Fibroblast of upper back skin (primary cell): ENCODE measurements at places on chromosomes 11 and 22.

DNA sequence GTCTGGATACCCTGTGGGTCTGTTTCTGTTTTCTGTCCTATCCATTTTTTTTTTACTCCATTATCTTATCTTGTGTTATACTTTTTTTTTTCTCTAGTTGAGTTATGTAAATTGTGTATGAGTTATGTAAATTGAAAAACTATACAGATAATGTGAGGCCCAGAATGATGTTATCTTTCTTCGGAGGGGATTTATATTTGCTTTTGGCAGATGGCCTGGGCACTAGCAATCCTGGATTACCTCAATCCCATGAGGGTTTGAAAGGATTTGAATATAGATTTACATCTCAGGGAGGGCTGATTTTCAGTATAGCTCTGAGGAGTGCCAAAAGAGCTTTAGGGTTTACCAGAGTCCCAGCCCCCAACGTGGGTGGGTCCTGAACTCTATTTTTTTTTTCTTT lies 71.0 kb downstream of the CSTPP1 start:
- peak; percentile 41 for DNase-seq

- DNase-seq: no peak
Measured at GRCh38 chr22:22546490-22546889, 12.6 kb downstream of the PRAME start.

- no peak for DNase-seq
Measured at GRCh38 chr11:116255321-116255953, 517.4 kb downstream of the BUD13 start.

- DNase-seq: no peak
Measured at GRCh38 chr22:48490500-48491411, 1336.9 kb downstream of the BRD1 start.

DNA sequence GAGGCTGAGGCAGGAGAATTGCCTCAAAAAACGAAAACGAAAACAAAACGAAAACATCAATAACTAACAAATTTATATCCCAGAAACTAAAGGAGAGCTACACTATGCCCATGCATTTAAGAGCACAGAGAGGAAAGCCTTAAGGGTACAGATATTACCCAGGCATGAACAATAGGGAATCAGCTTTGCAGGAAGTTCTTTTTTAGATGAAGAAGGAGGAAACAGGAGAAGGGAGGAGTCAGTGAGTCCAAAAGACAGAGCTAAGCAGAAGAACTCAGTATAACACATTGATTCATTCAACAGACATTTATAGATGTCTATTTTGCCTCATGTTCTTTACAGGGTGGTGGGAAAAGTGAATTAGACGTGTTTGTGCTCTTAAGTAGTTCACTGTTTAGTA lies 8.3 kb downstream of the MRPL17 start:
- no peak for DNase-seq

DNA sequence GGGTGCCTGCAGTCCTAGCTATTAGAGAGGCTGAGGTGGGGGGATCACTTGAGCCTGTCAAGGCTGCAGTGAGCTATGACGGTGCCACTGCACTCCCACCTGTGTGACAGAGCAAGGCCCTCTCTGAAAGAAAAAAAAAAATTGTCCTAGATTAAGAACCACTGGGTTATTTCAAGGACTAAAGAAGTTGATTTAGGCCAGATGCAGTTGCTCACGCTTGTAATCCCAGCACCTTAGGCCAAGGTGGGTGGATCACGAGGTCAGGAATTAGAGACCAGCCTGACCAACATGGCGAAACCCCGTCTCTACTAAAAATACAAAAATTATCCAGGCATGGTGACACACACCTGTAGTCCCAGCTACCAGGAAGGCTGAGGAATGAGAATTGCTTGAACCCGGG lies 129.0 kb downstream of the MRTFA start:
- DNase-seq: no peak

DNA sequence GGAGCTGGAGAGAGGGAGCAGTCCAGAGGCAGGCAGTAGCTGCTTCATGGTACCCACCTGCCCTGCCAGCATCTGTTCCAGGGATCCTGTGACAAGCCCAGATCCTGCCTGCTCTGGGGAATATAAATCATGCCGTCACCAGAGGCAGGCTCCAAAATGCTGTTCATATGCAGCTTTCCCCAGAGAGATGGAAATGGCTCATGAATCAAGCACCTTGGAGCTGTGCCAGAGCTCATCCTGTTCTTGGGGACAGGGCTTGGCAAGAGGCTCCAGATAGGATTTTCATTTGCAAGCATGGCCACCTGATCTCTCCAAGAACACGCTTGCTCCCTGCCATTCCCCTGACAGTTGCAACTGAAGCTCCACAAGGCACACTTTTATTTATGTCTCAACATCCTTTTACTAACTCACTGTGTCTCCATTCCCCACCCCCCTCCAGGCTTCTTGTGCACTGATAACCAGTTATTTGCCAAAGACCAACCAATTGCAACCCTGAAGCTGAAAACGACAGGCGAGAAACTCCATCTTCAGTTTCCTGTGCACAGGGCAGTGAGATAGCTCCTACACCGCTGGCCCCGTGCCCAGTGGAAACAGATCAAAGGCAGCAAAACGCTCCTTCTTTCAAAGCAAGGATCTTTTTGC lies 115.8 kb upstream of the PITPNB start:
- DNase-seq: peak; percentile 80

GRCh38 chr11:63015521-63016215 lies at the start of gene SLC22A8:
Gene SLC22A8 (minus strand): TSS chr11:63015841. CDS start chr11:63014958, 883 bp downstream.
- DNase-seq: no peak

DNA sequence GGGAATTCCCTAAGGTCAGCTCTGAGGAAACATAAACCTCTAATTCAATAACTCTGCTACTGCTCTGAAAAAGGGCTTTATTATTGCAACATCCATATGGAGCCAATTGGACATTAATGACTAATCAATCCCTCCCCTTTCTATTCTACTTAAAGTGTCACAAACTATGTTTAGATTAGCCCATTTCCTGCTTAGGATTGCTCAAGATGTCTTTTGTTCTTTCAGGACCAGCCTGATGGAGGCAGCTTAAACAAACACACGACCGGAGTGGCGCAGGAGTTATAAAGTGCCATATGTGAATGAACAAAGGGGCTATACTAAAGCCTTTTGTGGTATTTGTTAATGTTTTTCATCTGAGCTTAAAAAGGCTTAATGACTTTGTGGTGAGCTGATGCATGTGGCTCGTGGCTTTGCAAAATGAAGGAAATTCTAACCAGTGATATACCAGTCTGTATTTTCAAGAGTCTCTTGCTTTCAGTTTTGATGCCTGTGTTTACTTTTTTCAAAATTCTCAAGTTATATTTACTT lies 354.4 kb downstream of the SOX6 start:
- peak; percentile 98 for DNase-seq

- DNase-seq: peak; percentile 20
Measured at GRCh38 chr11:101915791-101916291, 481 bp downstream of the ANGPTL5 start.

GRCh38 chr11:14021738-14022137 lies 59.2 kb downstream of the SPON1 start:
- no peak for DNase-seq

DNA sequence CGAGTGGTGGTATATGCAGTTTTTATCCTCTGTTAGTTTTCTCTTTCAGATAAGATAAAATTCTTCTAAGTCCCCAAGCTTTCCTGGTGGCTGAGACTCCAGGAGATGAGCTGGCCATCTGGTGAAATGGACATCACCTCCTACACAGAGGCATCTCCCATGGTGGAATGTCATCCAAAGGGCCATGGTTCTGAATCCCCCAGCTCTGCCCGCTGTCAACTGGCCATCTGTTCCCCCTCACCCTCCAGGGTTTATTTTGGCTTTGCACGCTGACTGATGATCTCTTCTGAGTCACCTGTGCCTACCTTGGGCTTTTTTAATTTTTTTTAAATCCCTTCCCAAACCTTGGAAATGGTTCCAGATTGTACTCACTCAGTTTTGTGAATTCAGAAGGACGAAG lies 142.2 kb downstream of the HIPK3 start:
- DNase-seq: no peak

DNA sequence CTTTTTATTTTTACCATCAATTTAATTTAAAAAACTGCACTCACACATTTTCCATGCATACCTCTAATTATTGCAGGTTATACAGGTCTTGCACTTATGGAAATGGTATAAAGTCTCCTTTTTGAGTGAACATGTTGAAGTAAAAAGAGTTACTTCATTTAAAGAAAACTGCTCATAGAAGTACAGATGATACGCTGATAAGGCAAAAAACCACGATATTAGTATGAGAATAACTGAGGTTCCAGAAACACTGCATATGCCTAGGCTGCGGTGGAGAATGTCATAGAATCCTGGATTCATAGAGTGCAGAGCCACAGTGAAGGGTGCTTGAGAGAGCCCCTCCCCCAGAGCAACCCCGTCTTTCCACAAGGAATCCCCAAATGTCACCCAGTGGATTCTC lies 175.8 kb downstream of the BCR start:
- no peak for DNase-seq

- DNase-seq: no peak
Measured at GRCh38 chr11:100791103-100791502, 104.0 kb downstream of the ARHGAP42 start.

DNA sequence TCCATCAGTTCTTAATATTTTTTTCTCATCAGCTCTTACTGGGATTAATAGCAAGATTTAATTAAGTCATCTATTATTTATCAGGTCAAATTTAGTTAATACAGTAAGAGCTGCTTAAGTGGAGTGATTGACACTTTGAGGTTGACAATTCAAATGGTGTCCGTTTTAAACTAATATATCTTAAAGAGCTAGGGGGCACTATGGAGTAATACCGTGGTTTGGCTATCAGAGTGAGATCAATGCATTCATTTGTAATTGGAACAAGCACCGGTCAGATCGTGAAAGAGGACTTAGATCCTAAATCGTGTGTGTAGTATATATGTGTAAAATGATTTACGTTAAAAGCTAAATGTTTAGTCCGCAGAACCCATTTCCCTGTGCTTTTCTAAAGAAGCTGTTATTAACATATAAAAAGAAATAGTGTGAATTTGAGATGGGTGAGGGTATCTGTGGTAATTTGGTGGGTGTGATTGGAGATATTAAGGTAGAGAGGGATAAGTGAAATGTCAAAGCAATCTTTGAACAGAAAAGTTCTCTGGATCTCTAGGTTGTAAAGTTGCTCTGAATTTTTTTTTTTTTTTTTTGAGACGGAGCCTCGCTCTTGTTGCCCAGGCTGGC lies 2.3 kb downstream of the SIK2 start:
- DNase-seq: peak; percentile 49

- no peak for DNase-seq
Measured at GRCh38 chr22:29328566-29329500, 13.3 kb upstream of the RASL10A start.

DNA sequence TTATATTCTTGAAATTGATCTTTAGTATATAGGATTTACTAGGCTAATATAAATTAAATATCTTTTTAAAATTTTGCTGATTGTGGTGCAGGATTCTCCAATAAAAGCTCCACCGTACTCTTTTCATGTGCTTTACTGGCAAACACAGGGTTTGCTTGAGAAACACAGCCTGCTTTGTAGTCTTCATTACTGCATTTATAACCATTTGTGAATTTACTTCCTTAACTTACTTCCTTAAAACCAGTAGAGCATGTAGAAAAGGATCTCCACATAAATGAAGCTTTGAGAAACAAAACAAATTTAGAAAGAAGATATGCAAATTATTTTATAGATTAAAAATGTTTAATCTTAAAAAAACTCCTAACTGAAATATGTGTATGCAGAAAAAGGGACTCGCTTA lies 28.8 kb downstream of the SWAP70 start:
- no peak for DNase-seq

DNA sequence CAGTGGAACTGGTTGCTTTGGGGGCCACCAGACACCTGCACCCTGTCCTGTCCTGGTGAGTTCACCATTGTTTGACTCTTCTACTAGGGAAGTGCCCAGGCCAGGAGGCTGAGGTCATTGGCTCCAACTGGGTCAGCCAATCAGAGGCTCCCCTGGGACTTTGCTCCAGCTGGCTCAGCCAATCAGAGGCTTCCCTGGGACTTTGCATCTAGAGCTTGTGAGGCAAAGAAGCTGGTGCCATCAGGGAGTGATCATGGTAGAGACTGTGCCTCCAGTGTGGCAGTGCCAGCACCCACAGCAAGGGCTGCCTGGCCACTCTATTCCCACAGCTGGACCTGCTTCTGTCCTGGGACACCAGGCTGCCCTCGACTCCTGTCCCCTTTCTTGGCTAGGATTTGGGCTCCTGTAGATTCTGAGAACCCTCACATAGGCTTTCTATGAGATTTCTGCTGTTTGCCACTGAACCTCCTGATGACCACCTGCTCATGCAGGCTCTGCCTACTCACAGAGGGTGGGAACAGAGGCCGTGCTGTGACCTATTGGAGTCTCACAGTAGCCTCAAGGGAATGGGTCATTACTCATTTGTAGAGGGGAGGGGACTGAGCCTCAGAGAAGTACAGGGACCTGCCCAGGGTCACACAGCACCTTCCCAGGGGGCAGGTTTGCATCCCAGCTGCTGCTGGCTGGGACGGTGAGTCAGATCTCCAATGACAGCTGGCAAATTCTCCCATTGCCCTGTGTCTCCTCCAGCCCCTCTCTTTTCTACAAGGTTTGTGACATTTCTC lies 59.2 kb upstream of the SHISAL1 start:
- no peak for DNase-seq

DNA sequence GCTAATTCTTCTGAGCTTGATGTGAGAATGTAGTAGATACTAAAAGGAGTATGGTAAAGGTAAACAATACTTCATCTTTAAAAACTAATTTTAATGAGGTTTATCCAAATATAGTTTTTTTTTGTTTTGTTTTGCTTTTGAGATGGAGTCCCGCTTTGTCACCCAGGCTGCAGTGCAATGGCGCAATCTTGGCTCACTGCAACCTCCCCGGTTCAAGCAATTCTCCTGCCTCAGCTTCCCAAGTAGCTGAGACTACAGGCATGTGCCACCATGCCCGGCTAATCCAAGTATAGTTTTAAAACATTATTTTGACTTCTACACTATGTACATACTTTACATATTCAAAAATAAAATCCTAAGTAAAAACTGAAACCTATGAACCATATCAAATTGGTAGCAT lies 4.1 kb downstream of the ZBTB44 start:
- DNase-seq: no peak

GRCh38 chr11:87712802-87713202 lies 462.4 kb downstream of the RAB38 start:
- no peak for DNase-seq

DNA sequence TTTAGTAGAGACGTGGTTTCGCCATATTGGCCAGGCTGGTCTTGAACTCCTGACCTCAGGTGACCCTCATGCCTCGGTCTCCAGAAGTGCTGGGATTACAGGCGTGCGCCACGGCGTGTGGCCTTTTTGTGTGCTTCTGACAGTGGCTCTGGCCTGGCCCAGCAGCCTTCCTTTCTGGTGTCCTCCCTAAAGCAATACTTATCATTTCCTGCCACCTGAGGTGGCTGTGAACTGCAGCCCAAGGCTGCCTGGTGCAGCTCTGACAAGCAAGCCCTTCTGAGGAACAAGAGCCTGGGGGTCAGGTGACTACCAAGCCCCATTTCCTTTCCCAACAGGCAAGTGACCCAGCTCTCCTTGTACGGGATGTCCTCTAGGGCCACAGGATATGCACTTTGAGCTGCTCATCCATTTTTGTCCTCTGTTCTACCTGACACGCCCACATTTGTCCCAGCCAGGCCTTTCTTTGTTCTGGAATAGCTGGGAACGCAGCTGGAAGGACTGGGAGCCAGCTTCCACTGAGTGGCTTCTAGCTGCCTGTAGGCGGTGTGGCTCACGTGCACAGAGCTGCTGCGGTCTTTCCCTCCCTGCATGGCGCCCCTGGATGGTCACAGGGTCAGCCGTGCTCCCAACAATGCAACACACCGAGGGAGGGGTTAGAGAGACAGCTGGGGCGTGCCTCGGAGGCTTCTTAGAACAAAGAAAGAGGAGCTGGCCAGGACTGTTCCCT lies 12.3 kb upstream of the BID start:
- DNase-seq: no peak

GRCh38 chr11:112558691-112559090 lies 298.0 kb upstream of the PLET1 start:
- DNase-seq: peak; percentile 79

- no peak for DNase-seq
Measured at GRCh38 chr11:111918390-111919256, at the start of gene C11orf52. Gene C11orf52 (plus strand): TSS chr11:111918913. CDS start chr11:111918973, 60 bp downstream.
